ENCODE measurements at places on chromosomes 7 and 10. TPM values are rescaled to one million over a fixed set of nuclear protein-coding genes. Genes with fewer than 3 reads are reported as not detected.

SPDYE11 gene
- not detected for total RNA-seq

NAT16 gene
- not detected for total RNA-seq

PCBD1 gene
- 67.4 TPM for total RNA-seq

SCRN1 gene
- 41.7 TPM for total RNA-seq

NEUROD6 gene
- total RNA-seq, result not detected

SPDYE5 gene
- total RNA-seq, result 0.20 TPM

AKR1C4 gene
- not detected for total RNA-seq

CFAP43 gene
- total RNA-seq, result 3.2 TPM

DNA sequence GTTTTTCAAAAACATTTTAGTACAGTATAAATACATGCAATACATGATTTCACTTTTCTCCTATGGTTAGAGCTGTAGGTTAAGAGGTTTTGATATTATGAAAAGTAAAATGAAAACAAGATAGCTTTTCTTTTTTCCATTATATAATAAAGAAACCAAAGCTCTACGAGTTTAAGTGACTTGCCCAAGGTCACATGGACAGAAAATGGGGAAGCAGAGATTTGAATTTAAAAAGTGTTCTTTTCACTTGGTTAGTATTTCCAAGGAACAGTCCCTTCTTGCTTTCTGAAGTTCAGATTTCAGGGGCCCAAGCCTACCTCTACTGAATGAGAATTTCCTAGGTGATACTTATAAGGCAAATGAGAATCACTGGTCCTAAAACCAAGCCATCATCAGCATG, 13.2 kb upstream of the MAP3K8 start:
- DNase-seq, result no peak

DNA sequence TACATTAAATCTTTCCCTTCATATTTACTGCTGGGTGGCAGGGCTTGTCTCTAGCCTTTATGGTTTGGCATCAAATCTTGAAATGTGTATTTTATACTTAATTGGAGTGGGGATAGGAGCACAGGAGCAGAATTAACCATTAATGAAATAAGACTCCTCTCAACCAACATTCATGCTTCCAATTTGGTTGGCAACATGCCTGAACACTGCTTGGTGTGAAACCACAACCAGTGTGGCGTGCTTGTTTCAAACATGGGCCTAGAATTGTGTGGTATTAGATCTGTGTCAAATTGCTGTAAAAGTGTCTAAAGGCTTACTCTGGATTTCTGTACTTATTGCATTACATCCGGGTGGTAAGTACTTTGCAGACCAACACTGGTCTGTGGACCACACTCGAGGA, 25.1 kb upstream of the VPS41 start:
- no peak for DNase-seq

- no peak for DNase-seq
Observed at GRCh38 chr10:58641095-58641531, 128.4 kb downstream of the BICC1 start.

GRCh38 chr7:32075612-32076011, 5.4 kb upstream of the PDE1C start:
- DNase-seq, result no peak

DNA sequence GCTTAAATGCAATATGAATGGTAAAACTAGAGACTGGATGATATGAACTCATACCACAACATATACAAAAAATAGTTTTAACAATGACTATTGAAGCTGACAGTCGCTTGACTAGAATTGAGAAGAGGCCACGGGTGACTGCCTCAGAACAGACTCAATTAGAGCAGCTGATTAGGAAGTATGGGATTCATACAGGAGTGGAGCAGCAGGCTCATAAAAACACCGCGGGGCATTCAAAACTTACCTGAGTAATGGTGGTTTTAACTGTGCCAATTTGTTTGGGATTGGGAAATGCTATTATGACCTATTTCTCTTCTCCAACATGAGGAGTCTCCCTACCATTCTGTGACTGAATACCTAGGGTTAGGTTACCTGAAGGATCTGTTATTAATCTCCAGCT, 2.1 kb downstream of the CADPS2 start:
- no peak for DNase-seq

- DNase-seq, result no peak
Observed at GRCh38 chr10:131355056-131355455, 43.5 kb upstream of the TCERG1L start.

DNA sequence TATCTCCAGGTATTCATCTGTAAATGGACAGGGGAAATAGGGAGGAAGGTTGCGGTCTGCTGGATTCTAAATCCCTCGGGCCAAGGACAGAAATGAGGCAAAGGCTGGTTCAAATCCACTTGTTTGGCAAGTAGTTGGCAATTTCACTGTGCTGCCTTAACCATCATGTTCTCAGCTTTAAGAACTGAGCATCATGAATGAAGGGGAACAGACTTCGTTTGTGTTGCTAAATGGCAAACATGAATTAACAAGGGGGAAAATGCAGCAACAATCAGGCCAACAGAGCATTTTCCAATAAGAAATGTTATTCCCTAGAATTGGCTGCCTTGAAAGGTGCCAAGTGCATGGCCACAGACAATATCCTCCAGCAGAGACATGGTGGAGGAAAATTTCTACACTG, 36.9 kb downstream of the PARD3 start:
- DNase-seq, result no peak

- no peak for DNase-seq
Observed at GRCh38 chr7:2080060-2080387, 152.7 kb downstream of the MAD1L1 start.

DNA sequence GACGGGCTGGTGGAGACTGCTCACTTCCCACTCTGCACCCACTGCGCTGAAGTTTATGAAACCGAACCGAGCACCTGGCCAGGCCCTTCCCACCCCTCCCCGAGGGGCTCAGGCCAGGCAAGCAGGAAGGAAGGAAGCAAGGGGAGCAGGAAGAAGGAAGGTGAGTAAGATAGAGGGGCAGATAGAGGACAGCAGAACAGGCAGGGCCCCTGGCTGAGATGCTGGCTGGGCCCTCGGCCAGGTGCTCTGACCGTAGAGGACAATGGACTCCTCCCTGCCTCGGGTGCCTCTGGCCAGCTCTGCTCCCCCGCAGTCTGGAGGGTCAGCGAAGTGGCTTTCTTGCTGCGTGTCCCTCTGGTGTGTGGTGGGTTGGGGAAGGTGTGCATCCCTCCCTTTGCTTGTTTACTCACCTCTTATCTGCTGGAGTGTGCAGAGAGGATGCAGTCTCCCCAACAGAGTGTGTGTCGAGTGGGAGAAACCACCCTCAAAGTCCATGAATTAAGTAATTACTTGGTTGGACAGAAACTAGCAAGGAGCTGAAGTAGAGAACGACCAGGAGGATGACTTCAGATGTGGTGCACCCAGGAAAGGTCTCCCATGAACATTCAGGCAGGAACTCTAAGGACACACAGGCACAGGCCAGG, 82.8 kb upstream of the PPP2R2D start:
- no peak for DNase-seq

DNA sequence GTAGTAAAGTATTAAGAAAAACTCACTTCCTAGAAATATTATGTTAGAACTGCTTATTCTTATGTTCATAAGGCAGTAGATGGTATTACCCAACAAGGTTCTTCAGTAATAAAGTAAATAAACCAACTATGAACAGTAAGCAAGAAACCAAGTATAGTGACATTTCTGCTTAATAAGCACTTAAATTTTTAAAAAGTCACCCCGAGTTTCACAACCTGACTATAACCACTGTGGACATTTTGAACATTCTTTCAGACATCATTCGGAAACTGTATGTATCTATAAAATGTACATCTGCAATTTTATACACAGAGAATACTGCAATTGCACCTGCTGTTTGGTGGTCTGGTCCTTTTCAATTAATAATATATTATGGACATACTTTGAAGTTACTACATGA, 1073.6 kb downstream of the XPNPEP1 start:
- no peak for DNase-seq

GRCh38 chr7:83575436-83575835, 73.5 kb downstream of the SEMA3E start:
- DNase-seq, result no peak

DNA sequence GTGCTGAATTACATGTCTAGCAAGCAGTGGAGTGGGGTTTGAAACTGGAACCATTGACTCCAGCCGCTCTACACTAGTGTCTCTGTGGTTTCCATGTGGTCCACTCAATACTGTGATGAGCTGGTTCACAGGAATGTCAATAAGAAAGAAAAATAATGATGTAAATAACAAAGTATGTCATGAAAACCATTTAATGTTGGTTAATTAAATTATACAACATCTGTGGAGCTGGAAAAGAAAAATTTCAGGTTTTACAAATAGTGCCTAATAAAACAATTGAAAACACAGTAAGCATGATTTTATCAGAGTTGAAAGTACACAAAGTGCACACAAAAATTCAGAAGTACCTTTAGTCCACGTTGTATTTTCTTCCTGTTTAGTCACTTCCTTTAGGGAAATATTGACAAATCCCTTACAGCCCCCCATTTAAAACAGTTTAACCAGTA, 28.7 kb upstream of the NAMPT start:
- no peak for DNase-seq

DNA sequence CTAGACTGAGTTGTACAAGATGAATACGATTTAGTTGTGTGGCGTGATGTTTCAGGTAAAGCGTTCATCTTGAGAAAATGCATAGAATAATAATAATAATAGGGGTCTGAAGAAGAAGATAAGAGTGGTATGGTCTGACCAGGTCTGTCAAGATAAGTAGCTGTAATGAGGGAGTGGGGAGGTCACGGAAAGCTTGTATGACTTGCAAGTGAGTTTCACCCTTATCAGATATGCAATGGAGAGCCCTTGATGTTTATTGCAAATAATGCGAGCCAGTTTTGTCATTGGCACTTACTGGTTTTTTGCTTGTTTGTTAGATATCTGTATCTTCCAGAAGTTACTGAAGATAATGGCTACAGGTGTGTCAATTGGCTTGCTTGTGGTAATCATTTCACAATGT, 611.5 kb downstream of the CNTNAP2 start:
- no peak for DNase-seq

GRCh38 chr10:75403144-75403938, 1.8 kb upstream of the ZNF503 start:
- DNase-seq, result peak; percentile 76

DNA sequence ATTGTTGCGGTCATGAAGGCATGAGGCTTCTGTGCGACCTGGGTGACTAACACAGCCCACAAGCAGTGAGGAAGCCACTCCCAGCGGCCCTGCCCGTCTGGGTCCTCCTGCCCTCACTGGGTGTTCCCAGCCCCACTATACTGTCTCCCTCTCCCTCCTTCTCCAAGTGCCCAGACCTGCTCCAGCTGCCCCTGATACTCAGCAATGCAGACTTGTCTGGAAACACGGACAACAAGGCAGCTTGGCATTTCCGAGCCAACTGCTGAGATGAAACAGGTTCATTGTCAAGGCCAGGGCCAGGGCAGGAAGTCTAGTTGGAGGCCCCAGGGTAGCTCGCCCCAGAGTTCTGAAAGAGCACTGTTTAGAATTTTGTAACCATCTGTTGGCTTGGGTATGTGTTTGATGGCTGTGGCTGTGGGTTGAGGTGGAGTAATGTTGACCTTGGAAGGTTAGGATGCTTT, 95.7 kb downstream of the RBM20 start:
- no peak for DNase-seq

- DNase-seq, result no peak
Observed at GRCh38 chr7:158259671-158260418, 327.8 kb downstream of the PTPRN2 start.

All from ovary (tissue), 10 donors.